Stimulated activated CD4-positive, alpha-beta T cell treated with anti-CD3 and anti-CD28 coated beads, TNF-alpha, amount 100 ng/mL, for 24 hours (primary cell): ENCODE measurements at places on chromosomes 5 and 9.

DNA sequence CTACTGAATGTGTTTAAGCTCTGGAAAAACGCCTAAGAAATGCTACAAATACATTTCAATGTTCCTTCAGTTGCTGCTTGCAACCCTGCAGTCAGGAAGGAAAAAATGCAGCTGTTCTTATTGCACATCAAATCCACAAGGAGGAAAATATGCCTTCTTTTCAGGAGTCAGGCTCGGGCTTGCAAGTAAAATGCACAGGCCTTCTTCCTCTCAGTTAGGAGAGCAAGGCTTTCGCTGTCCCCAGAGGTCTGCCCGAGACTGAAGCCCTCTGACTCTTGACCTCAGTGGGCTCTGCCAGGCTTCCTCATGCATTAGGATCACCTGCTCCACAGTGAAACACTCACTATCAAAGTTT is 899 bp upstream of the SHC3 start:
- DNase-seq, result no peak

DNA sequence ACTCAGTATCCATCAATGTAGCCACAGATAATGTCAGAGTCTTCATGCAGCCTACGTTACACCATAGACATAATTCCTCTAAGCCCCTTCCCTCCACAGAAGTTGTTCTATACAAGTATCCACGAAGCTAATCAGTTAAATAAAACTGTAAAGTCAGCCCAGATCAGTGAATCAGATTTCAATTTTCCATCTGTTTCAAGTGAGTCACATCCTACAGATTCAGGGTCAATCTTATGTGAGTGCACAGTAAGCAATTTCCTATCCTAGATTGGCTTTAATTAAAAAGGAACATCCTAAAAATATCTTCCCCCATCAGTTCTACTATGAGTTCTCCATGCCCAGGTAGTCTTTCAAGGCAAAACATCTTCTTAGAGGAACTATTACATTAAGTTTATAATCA is 402.5 kb downstream of the EFNA5 start:
- no peak for DNase-seq

GRCh38 chr9:109467936-109468335 is 30.2 kb downstream of the PTPN3 start:
- no peak for DNase-seq

- no peak for DNase-seq
These were observed 439.9 kb upstream of the CHD1 start for GRCh38 chr5:99368726-99369125.

DNA sequence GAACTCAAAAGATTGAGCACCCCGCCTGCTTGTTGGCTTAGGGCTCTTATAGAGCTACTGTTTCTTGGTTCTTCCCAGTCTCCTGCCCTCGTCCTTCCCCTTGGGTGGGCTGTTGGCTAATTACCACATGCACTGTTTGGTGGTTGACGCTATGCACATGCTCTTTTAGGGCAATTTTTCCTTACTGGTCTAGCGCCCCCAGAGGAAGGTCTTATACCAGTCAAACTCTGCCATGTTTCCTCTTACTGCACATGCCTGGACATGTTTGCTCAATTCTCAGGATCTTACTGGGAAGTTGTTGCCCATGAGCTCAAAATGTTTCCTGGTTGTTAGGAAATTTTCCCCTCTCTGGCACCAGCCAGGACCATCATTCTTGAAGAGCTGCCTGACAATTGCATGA is 101.9 kb downstream of the SLC28A3 start:
- no peak for DNase-seq

DNA sequence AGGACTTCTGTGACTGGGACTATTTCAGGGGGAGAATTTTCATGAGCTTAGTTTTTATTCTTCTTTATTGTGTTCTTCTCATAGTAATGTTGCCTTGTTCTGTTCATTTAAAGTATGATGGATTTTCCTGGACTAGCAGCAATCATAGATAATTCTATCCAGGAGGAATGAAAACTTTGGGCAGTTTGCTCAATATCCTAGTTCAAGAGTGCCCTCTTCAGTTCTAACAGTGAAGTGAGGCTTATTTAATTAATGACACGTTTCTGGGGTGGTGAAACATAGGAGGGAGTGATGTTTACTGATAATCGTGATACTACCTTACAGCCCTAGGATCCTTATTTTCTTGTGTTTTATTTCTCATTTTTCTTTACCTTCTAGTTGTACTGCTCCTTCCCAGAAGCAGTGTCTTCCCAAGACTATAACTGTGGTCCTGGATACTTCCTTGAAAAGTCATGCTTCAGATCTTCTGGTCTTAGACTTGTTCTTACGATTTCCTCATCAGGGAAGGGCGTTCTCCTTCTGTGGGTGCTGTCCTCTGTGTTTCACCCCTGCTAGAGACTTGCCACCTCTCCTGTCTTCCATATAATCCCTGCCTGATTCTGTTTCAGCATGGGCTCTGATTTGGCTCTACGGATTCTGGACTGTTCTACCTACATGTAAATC is 57.4 kb downstream of the CFAP95 start:
- no peak for DNase-seq

- DNase-seq, result no peak
These were observed 53.6 kb downstream of the SEMA4D start for GRCh38 chr9:89444274-89444673.

GRCh38 chr5:172636279-172637050 is 4.6 kb upstream of the NEURL1B start:
- DNase-seq, result no peak
